H9 (cell line): ENCODE measurements at places on chromosomes 16 and 17.
A peak's percentile ranks its signal among the peaks of the same experiment; 100 is the strongest.

DNA sequence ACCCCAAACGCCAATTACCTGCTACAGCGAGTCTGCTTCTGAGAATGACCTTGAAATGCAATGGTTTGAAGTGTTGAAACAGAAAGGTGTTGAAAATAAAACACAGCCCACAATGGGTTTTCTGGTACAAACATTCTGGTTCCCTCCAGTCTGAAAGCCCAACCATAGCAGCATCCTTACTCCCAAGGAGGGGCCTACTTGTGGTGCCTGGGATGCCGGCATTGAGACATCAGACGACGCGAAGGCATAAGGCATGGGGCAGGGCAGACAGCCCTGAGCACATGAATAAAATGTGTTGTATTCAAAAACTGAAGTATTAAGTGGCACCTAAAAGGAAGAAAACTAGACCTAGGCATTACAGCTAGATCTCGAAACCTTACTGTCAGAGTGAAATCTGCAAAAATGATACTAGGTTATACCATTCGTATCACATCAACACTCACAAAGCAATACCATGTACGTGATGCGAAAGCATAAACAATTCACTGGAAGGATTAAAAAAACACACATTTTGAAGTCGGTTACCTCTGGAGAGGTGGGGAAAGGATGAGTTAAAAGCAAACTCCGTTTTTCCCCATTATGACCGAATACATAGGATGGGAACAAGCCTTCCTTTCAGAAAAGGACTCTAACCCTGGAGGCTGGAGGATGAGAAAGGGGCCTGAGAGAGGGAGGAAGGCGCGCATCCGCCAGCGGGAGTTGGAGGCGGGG lies 702 bp downstream of the NUDT21 start:
- no peak for DNase-seq

DNA sequence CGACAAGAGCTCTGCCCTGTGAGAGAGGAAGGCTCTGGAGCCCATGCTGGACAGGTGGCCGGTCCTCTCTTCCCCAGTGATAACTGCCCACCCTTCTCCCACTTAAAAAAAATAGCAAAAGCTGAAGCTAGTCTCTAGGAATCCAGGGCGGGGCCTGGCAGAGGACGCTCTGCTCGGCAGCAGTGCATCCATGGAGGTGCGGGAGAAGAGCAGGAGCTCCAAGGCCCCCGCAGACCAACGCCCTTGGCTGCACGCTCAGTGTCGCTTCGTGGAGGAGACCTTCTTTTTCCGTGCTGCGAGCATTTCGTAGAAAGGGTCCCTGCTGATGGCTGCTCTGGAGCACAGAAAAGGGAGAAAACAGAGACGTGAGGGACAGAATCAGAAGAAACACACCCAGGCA lies 98.6 kb upstream of the DNAH17 start:
- no peak for DNase-seq

DNA sequence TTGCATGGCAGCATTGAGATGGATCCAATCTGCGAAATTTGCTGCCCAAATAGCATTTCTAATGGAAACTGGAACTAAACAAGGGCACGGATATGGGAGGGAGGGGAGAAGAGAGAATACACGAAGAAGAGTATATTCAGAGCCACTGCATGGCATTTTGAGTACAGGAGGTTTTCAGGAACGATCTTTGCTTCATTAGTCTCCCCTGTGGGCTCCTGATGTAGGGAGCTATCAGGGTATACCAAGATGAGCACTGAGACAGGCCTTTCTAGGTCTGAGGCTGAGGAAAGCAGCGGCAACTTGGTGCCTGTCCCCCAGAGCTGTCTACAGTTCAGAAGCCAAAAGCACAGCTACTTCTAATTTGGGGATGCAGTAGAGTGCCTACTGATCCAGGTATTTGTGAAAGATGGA lies 257.7 kb upstream of the PMFBP1 start:
- no peak for DNase-seq

- peak; percentile 92 for DNase-seq
Observed at GRCh38 chr17:9115214-9116191, 94.2 kb downstream of the NTN1 start.

GRCh38 chr17:42272162-42272907 lies 3.9 kb downstream of the STAT5B start:
- DNase-seq, result no peak

DNA sequence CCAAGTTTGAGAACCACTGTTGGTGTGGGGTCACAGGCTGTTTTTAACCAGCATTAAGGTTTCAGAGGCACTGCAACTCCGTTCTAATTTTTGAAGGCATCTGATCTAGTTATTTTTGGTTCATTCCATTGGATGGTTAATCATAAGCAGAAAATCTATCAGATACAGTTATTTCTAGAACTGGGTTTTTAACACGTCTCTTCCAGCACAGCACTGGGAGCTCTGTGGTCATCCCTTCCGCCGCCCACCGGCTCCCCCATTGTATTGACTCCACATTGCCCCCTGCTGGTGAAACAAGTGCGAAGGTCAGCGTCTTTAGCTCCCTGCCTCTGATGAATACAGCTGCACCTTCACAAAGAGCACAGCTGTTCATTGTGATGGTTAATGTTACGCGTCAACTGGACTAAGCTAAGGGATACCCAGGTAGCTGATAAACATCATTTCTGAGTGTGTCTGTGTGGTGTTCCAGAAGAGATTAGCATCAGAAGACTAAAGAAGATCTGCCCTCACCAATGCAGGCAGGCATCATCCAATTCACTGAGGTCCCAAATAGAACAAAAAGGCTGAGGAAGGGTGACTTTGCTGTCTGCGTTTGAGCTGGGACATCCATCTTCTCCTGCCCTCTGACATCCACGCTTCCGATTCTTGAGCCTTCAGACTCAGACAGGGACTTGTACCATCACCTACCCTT lies 8.5 kb downstream of the CCL18 start:
- peak; percentile 89 for DNase-seq
